ENCODE measurements at places on chromosomes 11 and 22. TPM values are rescaled to one million over a fixed set of nuclear protein-coding genes. Genes with fewer than 3 reads are reported as not detected.
A peak's percentile ranks its signal among the peaks of the same experiment; 100 is the strongest.

Gene ROM1
- total RNA-seq: 1.1 TPM

GRCh38 chr11:35029979-35030682, 108.8 kb upstream of the CD44 start:
- peak; percentile 62 for DNase-seq

GRCh38 chr22:24315367-24315966, 44.8 kb downstream of the SPECC1L start:
- DNase-seq: no peak

DNA sequence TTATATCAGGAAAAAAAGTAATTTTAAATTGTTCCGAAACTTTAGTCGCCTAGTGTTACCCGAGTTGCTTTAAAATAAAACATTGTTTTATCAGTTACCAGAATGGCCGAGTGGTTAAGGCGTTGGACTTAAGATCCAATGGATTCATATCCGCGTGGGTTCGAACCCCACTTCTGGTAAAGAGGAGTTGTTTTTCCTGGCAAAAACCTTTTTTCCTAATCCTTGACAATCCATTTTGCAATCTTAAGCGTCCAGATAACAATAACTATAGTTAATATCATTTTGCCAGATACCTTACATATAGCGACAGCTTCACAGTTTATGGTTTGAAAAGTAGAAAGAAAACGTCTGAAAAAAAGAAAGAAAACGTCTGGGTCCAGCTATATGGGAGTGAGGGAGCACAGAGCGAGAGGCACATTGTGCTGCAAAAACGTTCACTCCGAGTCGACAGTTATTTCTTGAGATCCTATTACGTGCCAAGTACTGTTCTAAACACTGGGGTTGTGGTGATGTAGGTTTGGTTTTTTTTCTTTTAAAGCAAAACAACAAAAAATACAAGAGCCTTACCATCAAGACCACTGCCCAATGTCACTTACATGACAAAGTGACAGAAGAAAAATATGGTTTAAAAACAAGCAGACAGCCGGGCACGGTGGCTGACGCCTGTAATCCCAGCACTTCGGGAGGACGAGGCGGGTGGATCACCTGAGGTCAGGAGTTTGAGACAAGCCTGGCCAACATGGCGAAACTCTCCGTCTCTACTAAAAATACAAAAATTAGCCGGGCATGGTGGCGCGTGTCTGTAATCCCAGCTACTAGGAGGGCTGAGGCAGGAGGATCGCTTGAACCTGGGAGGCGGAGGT, 40.6 kb downstream of the OR4D9 start:
- DNase-seq: peak; percentile 92

- DNase-seq: no peak
Measured at GRCh38 chr11:91308069-91308468, 916.5 kb upstream of the FAT3 start.

All from A673 (cell line).